ENCODE measurements at places on chromosomes 5 and 9.

DNA sequence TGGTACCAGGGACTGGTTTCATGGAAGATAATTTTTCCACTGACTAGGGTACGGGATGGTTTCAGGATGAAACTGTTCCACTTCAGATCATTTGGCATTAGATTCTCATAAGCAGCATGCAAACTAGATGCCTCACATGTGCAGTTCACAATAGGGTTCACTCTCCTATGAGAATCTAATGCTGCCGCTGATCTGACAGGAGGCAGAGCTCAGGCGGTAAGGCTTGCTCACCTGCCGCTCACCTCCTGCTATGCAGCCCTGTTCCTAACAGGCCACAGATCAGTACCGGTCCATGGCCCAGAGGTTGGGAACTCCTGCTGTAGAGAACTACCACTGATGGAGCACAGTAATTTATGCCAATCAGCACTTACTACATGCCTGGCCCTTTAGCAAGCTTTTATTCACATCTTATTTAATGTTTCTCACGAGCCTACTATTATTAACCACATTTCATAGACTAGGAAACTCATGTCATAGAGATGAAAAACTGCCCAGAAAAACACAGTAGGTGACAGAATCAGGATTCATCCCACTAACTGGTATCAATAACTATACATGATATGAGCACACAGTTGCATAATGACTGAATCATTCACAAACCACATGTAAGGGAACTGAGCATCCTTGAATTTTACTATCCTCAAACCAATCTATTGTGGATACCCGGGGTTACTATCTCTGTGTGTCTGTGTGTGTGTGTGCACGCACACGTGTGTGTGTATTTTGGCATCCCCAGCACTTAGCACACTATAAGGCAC is 46.5 kb downstream of the SVEP1 start:
- DNase-seq: no peak

- DNase-seq: peak; percentile 2
These were observed 161.3 kb downstream of the RMI1 start for GRCh38 chr9:84141741-84142370.

- DNase-seq: no peak
These were observed 433.3 kb upstream of the SMC2 start for GRCh38 chr9:103660830-103661229.

DNA sequence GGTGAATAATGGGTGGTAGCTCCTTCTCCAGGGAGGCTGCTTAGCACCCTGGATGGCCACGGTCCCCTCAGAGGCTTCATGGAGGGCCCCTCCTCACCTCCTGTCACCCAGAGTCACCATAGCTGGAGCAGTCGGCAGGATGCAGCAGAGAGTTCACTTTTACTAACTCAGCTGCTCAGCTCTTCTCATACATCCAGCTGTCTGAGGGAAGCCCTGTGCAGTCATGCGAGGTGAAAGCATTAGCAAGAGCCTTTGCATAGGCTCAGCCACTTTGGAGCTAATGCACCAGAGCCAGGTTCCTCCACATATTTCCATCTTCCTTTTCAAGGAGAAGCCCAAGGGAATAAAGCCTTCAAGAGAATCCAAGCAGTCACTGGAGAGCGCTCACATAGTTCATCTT is 499.2 kb downstream of the BNC2 start:
- no peak for DNase-seq

GRCh38 chr5:42366051-42366450 is 57.2 kb upstream of the GHR start:
- no peak for DNase-seq

DNA sequence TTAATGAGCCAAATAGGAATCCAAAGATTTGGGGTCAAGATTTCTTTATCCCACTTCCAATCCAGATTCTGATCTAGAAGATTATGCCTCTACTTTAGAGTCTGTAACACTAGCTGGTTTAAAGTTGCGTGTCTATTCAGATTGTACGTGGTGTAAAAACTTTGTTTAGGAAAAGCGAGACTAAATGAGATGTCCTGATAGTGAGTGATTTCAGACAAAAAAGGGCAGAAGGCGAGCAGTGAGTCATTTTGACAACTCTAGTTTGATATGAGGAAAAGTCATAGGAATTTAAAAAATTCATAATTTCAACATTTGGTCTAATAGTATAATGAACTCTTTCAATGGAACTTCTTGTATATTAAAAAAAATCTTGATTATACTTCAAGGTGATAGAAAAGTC is 119.6 kb upstream of the KLF9 start:
- no peak for DNase-seq

DNA sequence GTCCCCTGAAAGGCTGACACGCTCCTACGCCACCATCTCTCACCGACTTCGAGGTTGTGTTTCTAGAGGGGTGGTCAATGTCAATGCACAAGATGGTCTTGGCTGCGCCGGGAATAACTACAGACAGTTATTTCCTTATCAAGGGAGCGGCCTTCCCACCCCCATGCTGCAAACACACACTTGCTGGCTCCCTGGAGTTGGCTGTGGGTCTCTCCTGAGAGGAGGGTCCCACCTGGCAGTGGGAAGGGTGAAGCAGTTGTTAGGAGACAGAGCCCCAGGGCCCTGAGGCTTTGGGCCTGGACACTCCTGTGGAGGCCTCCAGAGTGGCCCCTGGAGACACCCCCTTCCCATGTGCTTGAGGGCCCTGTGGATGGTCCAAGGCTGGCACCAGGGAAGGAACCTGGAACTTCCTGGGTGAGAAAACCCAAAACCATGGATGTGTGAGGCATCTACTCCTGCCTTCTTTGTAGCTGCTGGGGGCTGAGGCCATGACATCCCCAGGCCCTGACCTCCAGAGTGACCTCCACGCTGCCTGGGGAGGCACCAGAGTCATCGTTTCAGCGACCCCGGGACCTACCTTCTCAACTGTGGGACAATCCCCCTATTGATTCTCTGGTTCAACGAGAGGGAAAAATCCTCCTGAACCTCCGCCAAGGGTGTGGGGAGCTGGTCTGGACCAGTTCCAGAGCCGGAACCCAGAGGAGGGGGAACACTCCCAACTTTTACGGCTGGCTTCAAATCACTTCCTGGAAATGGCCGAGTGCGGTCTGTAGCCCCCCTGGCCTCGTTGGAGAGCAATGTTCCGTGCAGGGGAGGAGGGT is 101.1 kb upstream of the COL5A1 start:
- DNase-seq: no peak

DNA sequence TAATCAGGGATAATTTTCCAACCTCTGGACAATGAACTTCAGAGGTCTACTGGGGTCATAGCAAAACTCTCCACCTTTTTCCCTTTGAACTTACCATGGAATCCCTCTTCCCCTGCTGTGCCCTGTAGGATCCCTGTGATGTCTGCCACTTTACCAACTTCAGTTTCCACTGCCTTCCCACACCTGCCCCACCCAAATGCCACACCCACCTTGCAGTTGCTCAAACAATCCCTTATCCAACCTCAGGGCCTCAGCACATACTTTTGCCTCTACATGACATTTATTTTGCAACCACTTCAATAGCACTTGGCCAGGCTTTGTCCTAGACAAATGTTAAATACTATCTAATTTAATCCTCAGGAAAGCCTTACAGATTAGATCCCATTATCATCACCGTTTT is 463.7 kb upstream of the WWC1 start:
- no peak for DNase-seq

GRCh38 chr9:136225748-136226679 is 19.6 kb downstream of the QSOX2 start:
- peak; percentile 57 for DNase-seq

GRCh38 chr5:154205441-154206117 is 15.0 kb downstream of the GALNT10 start:
- no peak for DNase-seq

DNA sequence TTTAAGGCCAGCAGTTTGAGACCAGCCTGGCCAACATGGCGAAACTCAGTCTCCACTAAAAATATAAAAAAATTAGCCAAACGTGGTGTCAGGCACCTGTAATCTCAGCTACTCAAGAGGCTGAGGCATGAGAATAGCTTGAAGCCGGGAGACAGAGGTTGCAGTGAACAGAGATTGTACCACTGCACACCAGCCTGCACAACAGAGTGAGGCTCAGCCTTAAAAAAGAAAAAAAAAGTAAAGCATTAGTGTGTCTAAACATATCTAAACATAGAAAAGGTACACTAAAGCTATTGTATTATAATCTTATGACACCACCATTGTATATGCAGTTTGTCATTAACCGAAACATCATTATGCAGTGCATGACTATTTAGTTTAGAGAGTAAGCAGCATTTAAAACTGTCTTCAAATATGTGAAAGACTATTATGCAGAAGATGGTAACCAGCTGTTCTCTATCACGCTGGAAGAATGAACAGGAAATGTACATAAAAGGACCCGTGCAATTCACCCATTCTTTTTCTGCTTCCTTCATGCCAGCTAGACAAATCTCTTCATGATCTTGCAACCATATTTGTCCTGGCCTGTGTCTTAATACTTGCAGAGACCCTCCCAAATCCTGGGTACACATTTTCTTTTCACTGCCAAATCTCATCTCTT is 58.6 kb downstream of the ITGA1 start:
- no peak for DNase-seq

DNA sequence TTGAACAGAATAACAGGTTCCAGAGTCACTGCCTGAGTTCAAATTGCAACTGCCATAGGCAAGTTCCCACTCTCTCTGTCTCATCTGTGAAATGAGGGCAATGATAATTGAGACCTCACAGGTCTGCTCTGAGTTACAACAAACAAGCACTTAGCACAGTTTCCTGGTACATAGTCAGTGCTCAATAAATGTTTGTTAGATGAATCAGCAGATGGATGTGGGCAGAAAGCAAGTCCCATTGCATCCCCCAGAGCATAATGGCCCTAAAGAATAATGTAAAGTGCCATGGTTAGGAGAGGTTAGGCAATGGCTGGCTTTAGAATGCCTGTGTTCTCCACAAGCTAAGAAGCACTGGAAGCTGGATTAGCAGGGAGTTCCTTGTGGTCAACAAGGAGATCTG is 136.5 kb upstream of the LARP1 start:
- DNase-seq: no peak

DNA sequence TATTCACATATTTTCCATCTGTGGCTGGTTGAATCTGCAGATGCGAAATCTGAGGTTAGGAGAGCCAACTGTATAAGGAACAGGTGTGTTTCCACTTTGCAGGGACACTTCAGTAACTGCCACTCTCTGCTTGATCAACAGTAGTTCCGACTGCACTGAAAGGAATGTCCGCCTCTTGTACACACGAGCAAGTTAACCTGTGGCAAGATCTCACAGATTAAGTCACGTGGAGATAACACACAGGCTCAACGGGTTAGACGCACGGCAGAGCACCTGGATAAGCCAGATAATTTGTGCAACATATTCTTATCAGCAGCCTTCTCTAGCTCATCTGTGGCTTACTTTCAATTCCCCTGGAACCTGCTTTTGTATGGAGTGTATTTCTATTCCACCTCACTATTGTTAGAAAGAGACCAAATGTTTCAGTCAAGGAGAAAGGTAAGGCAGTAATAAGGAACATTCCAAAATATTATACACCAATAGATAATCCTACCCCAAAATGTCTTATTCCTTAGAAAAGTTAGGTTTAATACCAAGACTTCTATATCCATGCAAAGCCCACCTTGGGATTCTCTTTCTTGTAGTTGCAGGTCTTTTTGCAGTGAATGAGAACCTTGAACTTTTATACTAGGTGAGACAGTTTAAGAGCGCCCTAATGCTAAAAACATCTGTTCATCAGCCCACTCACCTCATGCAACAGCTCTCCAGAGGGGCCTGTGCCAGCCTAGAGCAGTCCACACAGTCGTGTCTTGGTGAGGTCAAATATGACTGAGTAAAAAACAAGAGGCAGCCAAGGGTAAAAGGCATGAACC is 6.5 kb upstream of the C9 start:
- no peak for DNase-seq

Measured in SK-N-DZ (cell line).